ENCODE measurements at places on chromosomes 7 and 10.
A peak's percentile ranks its signal among the peaks of the same experiment; 100 is the strongest.

DNA sequence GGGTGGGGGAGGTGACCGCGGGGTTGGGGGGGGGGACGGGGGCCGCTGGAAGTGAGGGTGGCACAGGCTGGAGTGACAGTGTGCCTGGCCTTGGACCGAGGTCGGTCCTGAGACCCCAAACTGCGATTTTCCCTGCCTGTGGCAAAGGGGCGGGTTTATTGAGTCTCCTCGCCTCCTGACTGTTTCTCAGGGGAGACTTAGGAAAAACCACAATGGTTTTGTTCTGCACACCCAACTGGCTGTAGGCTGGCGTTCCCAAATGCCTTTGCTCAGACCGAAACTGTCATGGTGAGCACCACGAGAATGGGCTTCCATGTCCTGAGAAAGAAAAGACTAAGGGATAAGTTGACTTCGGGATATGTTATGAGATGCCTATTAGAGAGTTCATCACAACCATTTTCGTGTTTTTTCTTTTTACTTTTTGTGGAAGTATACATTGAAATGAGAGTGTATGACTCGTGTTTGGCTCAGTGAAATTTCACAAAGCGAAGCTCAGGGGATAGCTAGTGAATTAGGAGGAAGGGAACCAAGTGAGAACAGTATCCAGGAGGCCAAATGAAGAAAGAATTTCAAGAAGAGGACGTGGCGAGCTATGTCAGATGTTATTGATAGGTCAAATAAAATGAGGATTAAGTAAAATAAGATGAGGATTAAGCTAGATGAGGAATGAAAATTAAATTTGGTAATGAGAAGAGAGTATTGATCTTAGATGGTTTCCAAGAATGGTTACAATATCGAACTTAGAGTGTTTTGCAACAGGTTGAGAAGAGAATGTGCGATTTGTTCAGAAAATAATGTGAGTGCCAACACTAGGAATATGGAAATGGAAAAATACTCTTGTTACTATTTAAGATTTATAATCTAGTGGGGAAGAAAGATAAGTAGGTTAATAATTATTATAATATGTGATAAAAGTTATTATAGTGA, 918 bp downstream of the NET1 start:
- DNase-seq: peak; percentile 71

GRCh38 chr7:14734839-14735321, 167.7 kb downstream of the DGKB start:
- no peak for DNase-seq

GRCh38 chr7:134795231-134795630, 15.8 kb downstream of the CALD1 start:
- no peak for DNase-seq

GRCh38 chr10:121310151-121310711, 288.0 kb downstream of the FGFR2 start:
- DNase-seq: no peak

DNA sequence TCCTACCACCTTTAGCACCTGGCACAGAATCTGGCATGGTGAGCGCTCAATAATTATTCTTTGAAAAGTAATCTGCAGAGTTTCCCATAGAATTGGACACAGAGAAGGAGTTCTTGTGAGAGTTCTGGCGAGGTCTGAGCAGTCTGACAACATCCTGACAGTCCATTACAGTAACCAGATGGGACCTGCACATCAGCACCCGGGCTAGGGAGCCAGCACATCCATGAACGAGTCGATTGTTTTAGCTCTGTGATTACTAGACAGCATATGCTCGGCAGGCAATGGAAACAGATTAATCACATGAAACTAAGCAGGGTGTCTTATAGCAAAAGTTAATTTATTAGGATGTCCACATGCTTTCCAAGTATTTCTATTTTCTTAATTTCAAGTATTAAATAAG, 96.7 kb downstream of the SEMA3D start:
- DNase-seq: peak; percentile 35

DNA sequence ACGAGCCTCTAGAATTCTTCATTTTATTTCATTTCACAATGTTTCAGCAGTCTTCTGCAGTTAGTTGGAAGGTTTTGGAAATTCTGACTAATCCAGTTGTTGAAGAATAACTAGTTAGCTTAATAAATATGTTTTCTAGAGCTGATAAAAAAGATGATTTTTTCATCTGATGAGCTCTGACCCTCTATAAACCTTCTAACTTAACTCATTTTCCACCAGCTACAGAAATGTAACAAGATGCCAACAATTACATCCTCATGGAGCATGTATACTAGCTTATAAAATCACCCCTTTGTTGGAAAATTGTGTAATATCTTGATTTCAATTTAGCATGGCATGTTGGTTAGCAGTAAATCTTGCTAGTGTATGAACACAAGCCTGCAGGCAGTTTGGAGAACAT, 33.1 kb downstream of the KAT6B start:
- DNase-seq: peak; percentile 22

- DNase-seq: no peak
Measured at GRCh38 chr10:80200687-80201086, 4.7 kb downstream of the ANXA11 start.

- no peak for DNase-seq
Measured at GRCh38 chr10:109838592-109839244, 84.6 kb downstream of the XPNPEP1 start.

DNA sequence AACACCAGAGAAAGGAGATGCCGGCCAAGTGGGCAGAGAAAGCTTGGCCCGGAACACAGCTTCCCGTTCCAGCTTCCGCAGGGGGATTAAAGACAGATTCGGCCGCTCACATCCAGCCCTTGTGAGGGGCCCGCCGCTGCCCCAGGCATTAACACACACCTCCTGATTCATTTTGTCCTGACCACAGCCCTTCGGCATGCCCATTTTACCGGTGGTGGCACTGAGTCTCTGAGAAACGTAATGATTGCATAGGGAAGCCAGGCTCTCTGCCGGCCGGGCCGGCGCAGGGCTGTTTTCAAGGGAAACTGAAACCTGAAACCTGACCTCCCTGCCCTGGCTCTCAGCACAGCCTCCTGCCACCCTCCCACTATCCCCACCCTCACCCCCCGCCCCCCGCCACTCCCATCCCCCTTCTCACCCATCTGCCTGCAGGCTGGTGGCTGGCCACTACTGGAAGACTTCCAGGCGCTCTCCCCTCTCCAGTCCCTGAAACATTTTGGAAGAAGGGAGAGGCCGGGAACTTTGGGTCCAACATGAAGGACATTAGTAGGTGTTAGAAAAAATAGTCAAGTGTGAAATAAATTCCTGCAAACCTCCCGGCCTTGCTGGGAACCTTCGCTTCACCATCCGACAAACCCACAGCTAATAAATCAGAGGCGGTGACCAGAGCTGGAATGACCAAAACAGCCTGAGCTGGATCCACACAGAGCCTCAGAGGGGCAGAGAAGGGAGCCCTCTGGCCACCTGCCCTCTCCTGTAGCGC, 83.5 kb upstream of the CUX1 start:
- DNase-seq: peak; percentile 50

- DNase-seq: no peak
Measured at GRCh38 chr7:114356133-114356532, 58.5 kb upstream of the FOXP2 start.

DNA sequence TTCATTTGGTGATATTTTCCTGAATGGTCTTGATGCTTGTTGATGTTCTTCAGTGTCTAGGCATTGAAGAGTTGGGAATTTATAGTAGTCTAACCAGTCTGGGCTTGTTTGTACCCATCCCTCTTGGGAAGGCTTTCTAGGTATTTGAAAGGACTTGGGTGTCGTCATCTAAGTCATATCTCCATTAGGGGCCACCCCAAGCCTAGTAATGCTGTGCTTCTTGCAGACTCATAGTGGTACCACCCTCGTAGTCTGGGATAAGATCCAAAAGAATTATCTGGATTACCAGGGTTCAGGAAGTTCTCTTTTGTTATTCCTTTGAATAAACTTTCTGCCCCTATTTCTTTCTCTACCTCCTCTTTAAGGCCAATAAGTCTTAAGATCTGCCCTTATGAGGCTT, 319.4 kb upstream of the MYO3A start:
- peak; percentile 34 for DNase-seq

DNA sequence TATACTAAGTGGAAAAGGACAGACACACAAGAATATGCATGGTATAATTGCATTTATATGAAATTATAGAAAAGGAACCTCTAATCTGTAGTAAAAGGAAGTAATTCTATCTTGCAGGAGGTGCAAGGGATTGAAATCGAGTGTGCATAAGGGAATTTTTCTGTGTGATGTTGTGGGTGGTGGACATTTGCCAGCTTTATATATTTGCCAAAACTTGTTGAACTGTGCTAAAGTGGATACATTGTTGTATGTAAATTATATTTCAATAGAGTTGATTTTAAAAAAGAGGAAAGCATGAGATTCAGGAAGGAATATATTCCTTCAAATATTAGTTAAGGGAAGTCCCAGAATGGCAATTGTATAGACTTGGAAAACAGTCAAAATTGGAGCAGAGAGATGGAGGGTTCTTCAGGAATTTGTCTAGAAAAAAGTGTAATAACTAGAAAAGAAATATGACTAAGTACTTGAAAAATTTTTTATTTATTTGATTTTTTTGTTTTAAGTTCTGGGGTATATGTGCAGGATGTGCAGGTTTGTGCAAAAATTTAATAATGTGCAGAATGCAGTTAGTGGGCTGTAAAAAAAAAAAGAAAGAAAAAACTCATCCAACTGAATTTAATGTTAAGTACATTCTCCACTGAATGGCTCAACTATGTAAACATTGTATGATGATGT, 96.1 kb downstream of the ARL4A start:
- DNase-seq: no peak

DNA sequence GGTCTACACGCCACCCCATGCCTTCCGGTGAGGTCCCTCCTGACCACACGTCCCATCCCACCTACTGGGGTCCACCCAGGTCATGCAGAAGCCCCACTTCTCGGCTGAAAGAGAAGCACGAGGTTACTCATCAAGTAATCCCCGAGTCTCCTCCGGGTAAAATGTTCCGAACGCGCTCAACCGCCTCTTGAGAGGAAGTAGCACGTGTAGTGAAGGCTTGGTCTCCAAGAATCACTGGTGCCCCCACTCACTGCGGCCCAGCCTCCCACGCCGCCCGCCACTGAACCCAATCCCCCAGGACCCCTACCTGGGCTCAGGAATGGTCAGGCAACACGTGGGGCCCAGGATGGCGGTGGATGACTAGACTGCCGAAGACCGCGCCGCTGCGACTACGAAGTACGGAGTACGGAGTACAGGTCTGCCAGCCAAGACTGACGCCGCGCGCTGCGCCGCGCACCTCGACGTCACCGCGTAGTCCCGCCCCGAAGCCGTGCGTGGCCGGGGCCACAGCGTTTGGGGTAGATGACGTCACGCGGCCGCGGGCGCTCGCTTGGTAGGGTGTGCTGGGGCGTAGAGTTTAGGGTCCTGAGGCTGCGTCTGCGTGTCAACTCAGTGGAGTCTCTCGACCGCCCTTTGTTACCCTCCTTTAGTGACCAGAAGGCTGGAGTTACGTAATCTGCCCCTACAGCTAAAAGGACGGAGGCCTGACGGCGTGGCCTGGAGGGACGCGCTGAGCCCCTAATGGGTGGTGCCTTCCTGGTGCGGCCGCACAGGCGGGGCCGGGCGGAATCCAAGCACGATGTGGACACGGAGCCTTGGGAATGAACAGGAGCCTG, 7.6 kb upstream of the MYO1G start:
- peak; percentile 97 for DNase-seq

GRCh38 chr10:74061104-74061503, 63.2 kb downstream of the VCL start:
- no peak for DNase-seq

- no peak for DNase-seq
Measured at GRCh38 chr7:25967278-25968204, 184.5 kb upstream of the NFE2L3 start.

DNA sequence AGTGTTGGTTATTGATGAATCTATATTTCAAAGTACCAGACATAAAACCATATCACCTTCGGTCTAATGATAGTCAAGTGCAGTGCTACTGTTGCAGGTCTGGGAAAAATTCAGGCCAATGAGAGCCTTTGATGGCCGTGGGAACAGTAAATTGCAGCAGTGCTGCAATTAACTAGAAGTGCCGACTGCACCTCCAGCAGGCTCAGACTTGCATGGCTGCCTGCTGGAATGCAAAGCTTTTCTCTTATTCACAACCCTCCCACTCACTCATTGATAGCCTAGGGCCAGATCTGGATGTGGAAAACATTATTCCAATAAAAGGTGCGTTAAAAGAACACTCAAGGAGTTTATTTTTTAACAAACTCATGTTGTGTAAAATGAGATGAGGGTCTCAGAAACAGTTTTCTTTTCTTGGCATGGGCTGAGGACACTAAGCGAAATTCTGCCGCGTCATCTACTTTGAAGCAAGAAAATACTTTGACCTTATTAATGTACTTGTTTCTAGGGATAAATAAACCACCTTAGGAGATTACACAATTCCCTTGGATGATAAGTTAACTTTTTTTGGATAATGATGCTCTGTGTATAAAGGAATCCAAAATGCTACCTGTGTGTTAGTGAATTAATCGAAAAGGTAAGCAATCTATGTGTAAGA, 17.1 kb downstream of the PLXDC2 start:
- no peak for DNase-seq

- no peak for DNase-seq
Measured at GRCh38 chr7:28900311-28900710, 57.8 kb downstream of the TRIL start.

DNA sequence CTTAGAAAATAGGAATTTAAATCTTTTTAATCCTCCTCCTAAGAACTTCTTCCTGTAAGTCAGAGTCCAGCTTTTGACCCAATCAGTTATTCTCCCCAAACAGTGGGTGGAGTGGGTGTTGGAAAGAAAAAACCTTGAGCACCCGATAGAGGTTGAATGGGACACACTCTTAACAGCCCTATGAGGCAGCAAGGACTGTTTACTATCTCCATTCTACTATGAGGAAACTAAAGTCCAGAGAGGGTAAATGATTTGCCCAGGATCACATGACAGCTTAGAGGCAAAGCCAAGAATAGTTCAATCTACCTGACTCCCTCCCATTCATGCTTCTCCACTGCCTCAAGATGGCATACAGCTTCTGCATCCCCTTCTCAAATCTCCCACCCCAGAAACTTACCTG, 57.6 kb upstream of the SLC35B4 start:
- no peak for DNase-seq

Measured in fibroblast of pulmonary artery (primary cell).